Stimulated activated CD4-positive, alpha-beta T cell treated with anti-CD3 and anti-CD28 coated beads, TNF-alpha, amount 100 ng/mL, for 1 hour (primary cell): ENCODE measurements at places on chromosomes 5 and 9.

GRCh38 chr5:137061382-137061781 is 437.7 kb downstream of the SPOCK1 start:
- no peak for DNase-seq

DNA sequence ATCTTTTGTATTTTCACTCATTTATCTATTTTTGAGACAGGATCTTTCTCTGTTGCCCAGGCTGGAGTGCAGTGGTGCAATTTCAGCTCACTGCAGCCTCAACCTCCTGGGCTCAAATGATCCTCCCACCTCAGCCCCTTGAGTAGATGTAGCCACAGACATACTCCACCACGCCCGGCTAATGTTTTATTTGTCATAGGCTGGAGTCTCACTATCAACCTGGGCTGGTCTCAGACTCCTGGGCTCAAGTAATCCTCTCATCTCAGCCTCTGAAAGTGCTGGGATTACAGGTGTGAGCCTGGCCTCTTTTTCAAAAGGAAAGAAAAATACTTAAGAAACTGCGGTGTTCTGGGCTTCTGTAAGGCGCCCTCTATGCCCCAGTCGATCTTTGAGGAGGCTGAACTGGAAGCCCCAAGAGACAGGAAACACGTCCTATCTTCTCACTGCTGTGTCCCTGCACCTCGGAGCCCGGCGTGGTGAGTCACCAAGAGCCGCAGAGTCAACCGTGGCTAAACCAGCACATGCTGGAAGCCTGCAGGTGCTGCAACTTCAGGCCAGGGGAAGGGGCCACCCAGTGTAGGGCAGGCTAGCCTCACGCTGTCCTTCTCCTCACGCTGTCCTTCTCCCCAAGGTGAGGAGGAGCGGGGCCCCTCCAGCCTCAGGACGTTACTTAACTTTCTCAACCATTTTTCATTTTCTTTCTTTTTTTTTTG is 15.2 kb upstream of the LHX3 start:
- no peak for DNase-seq

DNA sequence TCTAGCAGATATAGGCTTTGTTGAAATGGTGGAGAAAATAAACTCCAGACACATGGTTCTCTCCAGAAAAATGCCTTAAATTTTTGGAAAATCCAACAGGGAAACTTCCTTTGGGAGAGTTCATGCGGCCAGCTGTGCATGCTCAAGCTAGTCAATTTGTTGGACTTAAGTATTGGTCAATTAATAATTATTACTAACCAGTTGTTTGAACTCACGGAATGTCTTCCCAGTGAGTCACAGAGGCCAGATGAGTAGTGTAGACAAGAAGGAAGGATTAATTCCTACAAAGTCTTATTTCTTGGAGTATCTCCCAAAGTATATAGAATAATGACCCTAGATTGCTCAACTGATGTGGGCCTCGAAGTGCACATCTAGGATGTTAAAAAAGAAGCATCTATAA is 103.6 kb downstream of the MACIR start:
- no peak for DNase-seq

DNA sequence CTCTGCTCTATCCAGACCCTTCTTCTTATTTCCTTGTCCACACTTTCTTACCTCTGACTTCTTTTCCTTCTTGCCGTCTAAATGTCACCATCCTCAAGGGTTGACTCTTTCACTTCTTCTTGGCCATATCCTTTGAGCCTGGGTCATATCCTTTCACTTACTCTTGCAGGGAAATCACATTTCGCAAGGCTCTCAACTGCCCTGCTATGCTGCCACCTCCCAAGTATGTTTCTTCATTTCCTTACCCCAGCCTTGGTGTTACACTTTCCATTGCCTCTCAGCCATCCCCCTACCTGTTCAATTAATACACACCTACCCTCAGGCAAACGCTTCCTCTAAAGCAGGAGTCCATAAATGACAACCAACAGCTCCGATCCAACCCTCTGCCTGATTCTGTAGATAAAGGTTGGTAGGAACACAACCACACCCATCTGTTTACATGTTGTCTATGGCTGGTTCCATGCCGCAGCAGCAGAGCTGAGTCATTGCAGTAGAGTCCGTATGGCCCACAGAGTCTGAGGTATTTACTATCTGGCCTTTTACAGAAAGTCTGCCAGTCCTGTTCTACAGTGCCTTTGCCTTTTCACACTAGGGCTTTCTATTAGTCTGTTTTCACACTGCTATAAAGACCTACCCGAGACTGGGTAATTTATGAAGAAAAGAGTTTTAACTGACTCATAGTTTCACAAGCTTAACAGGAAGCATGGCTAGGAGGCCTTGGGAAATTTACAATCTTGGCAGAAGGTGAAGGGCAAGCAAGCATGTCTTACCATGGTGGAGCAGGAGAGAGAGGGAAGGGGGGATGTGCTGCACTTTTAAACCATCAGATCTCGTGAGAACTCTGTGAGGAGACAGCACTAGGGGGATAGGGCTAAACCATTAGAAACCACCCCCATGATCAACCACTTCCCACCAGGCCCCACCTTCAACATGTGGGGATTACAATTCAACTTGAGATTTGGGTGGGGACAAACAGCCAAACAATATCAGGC is 97.9 kb downstream of the SV2C start:
- no peak for DNase-seq

DNA sequence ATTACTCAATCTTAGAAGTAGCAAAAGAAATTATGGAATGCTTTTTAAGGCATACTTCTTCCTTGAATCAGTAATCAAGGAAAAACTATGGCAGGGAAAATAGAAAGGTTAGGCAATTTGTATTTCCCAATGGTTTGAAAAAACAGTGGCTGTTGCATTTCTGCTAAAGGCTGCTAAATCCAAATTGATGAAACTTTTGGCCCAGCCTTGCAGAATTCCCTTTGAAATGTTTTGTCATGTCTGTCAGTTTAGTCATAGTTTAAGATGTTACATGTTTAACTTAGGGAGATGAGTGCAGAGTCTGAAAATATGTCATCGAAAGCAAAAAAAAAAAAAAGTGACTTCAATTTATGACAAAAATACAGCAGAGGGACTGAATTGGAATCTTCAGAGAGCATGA is 878.9 kb upstream of the WWC1 start:
- DNase-seq = no peak

DNA sequence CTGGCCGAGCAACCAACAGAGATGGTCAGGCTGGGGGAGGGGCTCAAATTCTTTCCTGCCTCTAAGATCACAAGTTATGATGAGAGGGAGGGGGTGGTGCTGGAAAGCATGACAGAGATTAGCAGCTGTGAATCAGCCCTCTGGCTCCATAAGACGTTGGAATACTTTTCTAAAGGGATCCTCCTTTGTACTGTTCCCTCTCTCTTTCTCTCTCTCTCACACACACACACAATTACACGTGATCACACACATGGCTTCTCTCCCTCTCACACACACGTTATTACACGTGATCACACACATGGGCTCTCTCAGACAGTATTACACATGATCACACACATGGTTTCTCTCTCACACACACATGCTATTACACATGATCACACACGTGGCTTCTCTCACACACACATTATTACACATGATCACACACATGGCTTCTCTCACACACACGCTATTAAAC is at the start of gene SLC45A2:
Gene SLC45A2 (minus strand): TSS at position 23 of the 454 bp plus-strand sequence. CDS start 110 bp downstream, outside the sequence.
- no peak for DNase-seq
